ENCODE measurements at places on chromosomes 6 and 20.

DNA sequence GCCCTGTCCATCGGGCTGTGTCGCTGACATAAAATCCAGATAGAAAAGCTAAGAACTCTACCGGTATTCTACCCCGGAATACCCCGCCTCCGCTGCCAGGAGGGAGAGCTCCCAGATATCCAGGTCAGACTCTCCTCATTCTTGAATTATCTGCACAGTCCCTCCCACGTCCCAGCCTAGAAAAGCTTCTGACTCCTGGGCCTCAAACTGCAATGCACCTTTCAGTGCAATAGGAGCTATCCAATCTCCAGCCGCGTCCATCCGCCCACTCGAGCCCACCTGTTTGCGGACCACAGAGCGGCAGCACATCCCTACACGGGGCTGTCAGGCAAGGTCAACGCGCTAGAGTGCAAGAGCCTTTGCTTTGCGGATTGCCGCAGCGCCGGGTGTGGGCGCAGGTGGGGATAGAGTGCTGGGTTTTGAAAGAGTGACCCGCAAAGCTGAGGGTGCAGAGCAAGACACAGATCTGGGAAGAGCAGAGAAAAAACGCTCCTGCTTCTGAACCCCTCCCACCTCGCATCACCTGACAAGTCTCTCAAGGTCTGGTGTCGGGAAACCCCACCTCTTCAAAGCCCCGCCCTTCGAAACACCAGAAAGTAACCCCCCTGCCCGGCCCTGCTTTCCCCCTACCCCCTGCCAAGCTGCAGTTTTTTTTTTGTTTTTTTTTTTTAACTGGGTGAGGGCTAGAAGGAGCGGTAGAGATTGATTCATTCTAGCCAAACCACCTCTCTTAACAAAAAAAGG lies 1.3 kb downstream of the TAPBP start:
- H3K27ac ChIP-seq, result peak overlapping the region; percentile 82
- no peaks in the 10 kb centered on the region for H3K36me3 ChIP-seq
- peak overlapping the region; percentile 84 for H3K4me3 ChIP-seq
- peak; percentile 65 for DNase-seq
- no peaks in the 10 kb centered on the region for H3K27me3 ChIP-seq

GRCh38 chr6:21138336-21139069 lies 455.0 kb upstream of the SOX4 start:
- no peaks in the 10 kb centered on the region for H3K27me3 ChIP-seq
- no peaks in the 10 kb centered on the region for H3K4me1 ChIP-seq
- peak; percentile 62 for DNase-seq
- H3K36me3 ChIP-seq, result no peaks in the 10 kb centered on the region

DNA sequence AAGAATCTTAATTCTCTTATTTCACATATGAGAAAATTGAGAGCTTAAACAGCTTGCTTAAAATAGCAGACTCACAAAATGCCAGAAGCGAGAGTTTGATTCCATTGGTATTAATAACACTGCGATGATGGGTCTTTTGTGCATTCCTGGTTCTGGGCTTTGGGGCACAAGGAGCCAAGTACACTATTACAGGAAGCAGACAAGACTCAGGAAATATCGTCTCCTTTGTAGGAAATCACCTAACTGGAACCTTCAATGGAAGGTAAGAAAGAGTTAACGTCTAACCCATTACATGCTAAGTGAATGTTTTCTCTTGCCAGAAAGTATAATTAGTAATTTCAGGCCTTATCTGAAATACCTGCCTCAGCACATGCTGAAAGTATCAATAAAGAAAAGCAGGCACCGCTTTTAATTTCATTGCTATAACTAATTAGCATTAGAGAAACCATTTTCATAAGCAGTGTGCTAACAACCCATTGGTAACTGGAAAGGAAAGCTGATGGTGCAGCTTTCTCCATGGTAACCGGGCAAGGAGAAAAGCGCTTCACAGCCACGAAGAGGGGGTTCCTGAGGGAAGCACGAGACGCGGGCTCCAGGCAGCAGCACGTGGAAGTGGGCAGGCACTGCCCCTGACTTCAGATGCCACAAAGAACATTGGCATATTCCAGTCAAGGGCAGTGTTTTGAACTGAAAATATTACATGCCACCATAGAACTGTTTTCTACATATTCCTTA lies 206.7 kb upstream of the AGPAT4 start:
- no peak overlapping the region for H3K4me3 ChIP-seq
- H3K4me1 ChIP-seq, result no peaks in the 10 kb centered on the region
- DNase-seq, result peak; percentile 16
- H3K27ac ChIP-seq, result no peak overlapping the region
- H3K27me3 ChIP-seq, result no peaks in the 10 kb centered on the region
- H3K36me3 ChIP-seq, result no peaks in the 10 kb centered on the region

DNA sequence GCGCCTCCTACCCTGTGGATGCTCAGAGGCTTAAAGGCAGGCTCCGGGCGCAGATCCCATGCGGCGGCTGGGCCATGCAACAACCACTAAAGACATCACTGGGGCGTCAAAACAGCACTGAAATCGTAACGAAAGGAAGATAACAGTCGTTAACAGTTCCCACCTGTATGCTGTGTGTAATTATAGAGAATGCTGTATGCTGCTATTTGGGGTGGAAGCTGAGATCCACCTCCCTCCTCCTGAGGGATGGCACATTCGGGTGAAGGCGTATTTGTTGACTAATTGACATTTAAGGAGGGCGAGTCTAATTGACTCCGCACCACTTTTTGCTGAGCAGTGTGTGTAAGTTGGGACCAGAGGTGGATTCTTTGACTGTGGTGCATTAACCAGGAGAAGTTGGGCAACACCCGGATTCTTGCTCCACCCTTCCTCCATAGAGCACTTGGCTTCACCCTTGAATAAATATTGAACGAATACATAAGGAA lies 687 bp downstream of the SLC35A1 start:
- no peaks in the 10 kb centered on the region for H3K27me3 ChIP-seq
- DNase-seq, result peak; percentile 45
- H3K27ac ChIP-seq, result peak overlapping the region; percentile 96
- peaks cover 7% of the 10 kb centered on the region for H3K4me1 ChIP-seq

DNA sequence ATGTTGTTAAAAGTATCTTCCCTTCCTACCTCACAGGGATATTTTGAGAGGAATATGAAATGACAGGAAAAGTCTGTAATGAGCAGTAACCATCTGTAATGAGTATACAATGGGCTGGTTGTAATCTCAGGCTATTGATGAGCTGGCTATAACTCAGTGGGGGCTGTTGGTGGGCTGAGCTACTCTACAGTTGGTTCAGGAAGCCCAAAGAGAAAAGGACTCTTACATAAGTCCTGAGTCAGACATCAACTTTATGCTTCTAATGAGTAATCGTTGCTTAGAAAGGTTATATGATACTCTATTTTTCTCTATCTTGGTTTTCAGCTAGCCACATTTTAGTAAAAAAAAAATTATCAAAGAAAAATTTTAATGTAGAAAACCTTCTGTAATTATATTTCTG lies 26.4 kb downstream of the ZNF391 start:
- no peak for DNase-seq
- H3K27ac ChIP-seq, result no peak overlapping the region
- H3K36me3 ChIP-seq, result no peaks in the 10 kb centered on the region
- H3K27me3 ChIP-seq, result no peaks in the 10 kb centered on the region

DNA sequence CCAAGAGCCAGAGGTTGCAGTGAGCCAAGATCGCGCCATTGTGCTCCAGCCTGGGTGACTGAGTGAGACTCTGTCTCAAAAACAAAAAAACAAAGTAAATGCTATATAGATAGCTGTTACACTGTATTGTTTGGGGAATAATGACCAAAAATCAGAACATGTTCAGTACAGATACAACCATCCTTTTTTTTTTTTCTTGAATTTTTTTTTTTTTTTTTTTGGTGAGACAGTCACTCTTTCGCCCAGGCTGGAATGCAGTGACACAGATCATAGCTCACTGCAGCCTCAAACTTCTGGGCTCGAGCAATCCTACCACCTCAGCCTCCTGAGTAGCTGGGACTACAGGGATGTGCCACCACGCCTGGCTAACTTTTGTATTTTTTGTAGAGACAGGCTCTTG lies 63.7 kb downstream of the BCAS4 start:
- no peak for DNase-seq
- no peak overlapping the region for H3K4me3 ChIP-seq
- no peaks in the 10 kb centered on the region for H3K36me3 ChIP-seq
- no peak overlapping the region for H3K27ac ChIP-seq
- H3K27me3 ChIP-seq, result no peaks in the 10 kb centered on the region

- no peak overlapping the region for H3K4me3 ChIP-seq
- peaks cover 15% of the 10 kb centered on the region for H3K4me1 ChIP-seq
- no peak for DNase-seq
- no peak overlapping the region for H3K27ac ChIP-seq
- H3K27me3 ChIP-seq, result no peaks in the 10 kb centered on the region
- H3K36me3 ChIP-seq, result no peaks in the 10 kb centered on the region
These were observed 9.1 kb downstream of the FAM83D start for GRCh38 chr20:38935285-38935684.

- no peak within 1 kb of the TSS for H3K27ac ChIP-seq
- no peaks in the 10 kb centered on the region for H3K36me3 ChIP-seq
- peak within 1 kb of the TSS; percentile 74 for H3K4me3 ChIP-seq
- H3K27me3 ChIP-seq, result peaks cover 15% of the 10 kb centered on the region
- peak; percentile 15 for DNase-seq
- H3K4me1 ChIP-seq, result peaks cover 19% of the 10 kb centered on the region
These were observed at the start of gene ADA for GRCh38 chr20:44651684-44652423. TSS of gene ADA (minus strand) at chr20:44651699. CDS start at chr20:44651607, 92 bp downstream.

DNA sequence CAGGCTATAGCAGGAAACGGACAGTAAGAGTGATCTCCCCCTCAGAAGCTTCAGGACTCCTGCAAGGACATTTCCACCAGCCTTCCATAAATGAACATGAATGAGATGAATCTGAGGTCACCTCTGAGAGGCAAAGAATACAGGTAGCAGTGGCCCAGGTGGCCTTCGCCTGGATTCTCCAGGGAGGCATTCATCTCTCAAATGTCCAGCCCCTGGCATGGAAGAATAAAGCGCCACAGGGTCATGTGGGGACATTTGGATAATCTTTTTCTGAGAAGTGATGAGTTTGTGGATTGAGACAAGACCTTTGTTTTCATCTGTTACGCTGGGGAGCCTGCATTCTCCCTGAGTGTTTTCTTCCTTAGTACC lies 2.9 kb downstream of the GMPR start:
- no peaks in the 10 kb centered on the region for H3K27me3 ChIP-seq
- DNase-seq, result no peak
- no peaks in the 10 kb centered on the region for H3K36me3 ChIP-seq
- no peak overlapping the region for H3K27ac ChIP-seq
- H3K4me3 ChIP-seq, result no peak overlapping the region
- peaks cover 36% of the 10 kb centered on the region for H3K4me1 ChIP-seq

DNA sequence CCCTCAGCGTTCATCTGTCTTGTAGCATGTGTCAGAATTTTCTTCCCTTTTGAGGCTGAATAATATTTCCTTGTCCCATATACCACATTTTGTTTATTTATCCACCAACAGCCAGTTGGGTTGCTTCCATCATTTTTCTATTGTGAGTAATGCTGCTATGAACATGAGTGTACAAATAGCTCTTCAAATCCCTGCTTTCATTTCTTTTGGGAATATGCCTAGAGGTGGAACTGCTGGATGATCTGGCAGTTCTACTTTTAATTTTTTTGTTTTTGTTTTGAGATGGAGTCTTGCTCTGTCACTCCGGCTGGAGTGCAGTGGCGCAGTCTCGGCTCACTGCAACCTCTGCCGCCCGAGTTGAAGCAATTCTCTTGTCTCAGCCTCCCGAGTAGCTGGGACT lies 64.7 kb downstream of the SASH1 start:
- H3K27me3 ChIP-seq, result no peaks in the 10 kb centered on the region
- H3K36me3 ChIP-seq, result no peaks in the 10 kb centered on the region
- DNase-seq, result peak; percentile 97
- H3K27ac ChIP-seq, result peak overlapping the region; percentile 55
- H3K4me1 ChIP-seq, result peaks cover 3% of the 10 kb centered on the region

DNA sequence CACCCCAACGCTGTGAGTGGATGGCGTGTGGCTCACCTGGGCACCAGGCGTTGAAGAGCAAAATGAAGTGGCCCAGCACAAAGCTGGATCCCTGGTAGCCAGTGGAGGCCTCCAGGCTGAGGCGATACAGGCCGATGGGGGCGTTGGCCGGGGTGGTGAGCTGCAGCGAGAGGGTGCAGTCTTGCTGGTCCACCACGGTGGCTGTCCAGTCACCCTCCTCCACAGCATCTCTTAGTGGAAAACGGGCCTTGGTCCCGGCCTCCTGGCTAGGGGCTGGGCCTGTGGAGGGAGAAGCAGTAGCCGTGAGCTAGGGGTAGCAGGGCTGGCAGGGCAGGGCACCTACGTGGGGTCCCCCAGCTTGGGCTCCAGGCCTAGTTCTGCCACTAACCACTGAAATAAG lies 9.3 kb downstream of the TGM2 start:
- H3K27me3 ChIP-seq, result no peaks in the 10 kb centered on the region
- no peak overlapping the region for H3K4me3 ChIP-seq
- no peak overlapping the region for H3K27ac ChIP-seq
- H3K36me3 ChIP-seq, result peaks cover 41% of the 10 kb centered on the region
- peaks cover 41% of the 10 kb centered on the region for H3K4me1 ChIP-seq

DNA sequence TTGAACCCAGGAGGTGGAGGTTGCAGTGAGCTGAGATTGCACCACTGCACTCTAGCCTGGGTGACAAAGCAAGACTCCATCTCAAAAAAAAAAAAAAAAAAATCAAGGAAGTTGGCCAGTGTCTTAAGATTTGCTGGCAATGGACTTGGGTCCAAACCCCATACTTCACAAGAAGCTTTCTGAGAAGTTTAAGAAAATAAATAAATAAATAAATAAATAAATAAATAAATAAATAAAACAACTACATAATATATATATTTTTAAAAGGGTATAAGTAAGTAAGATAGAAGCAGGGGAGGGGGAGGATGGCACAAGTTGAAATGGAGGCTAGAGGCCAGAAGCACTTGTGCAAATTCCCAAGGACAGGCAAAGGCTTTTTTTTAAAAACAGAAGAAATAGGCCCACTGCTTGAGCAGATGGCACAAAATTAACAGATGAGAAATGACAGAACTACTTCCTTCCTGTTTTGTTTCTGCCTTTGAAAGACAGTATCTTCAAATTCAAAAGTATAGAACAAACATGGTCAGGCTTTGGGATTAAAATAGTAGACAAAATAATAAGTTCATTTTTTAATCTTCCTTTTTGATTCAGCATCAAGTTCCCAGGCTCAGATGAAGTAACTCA lies 287.7 kb downstream of the ALDH8A1 start:
- no peak for DNase-seq
- no peaks in the 10 kb centered on the region for H3K36me3 ChIP-seq
- no peaks in the 10 kb centered on the region for H3K27me3 ChIP-seq
- no peak overlapping the region for H3K27ac ChIP-seq
- peaks cover 6% of the 10 kb centered on the region for H3K4me1 ChIP-seq

GRCh38 chr6:115091461-115091860 lies 748.6 kb upstream of the HS3ST5 start:
- H3K4me3 ChIP-seq, result no peak overlapping the region
- H3K27me3 ChIP-seq, result no peaks in the 10 kb centered on the region
- no peak overlapping the region for H3K27ac ChIP-seq

DNA sequence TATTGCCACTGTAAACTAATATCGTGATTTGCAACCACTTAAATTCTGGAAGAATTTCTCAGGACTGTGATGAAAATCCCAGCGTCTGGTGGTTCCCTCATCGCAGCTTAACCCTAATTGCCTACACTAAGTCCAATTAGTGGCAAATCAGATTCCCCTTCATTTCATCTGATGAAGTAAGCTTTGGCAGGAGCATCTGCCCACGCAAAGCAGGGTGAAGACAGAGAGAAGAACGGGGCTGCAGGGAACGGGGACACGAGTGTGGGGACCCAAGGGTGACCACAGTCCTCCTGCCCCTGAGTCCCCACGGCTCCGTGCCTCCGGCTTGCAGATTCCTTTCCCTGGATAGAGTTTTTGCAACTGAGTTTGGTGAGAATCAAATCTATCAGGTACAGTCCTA lies 159.5 kb downstream of the LY86 start:
- peaks cover 4% of the 10 kb centered on the region for H3K27me3 ChIP-seq
- H3K27ac ChIP-seq, result no peak overlapping the region
- H3K4me3 ChIP-seq, result no peak overlapping the region
- no peak for DNase-seq
- H3K36me3 ChIP-seq, result no peaks in the 10 kb centered on the region

- peak overlapping the region; percentile 31 for H3K27ac ChIP-seq
- H3K27me3 ChIP-seq, result no peaks in the 10 kb centered on the region
- H3K4me1 ChIP-seq, result peaks cover 6% of the 10 kb centered on the region
These were observed 23.9 kb upstream of the AHI1 start for GRCh38 chr6:135521431-135521830.
